ENCODE measurements at places on chromosomes 3 and 15. TPM values are rescaled to one million over a fixed set of nuclear protein-coding genes. Genes with fewer than 3 reads are reported as not detected.

Gene PLA2G4D
- total RNA-seq, result not detected

Gene TM4SF18
- total RNA-seq, result 0.39 TPM

Gene RPP25
- not detected for total RNA-seq

- no peak for DNase-seq
Observed at GRCh38 chr15:63839722-63840121, 6.0 kb upstream of the HERC1 start.

DNA sequence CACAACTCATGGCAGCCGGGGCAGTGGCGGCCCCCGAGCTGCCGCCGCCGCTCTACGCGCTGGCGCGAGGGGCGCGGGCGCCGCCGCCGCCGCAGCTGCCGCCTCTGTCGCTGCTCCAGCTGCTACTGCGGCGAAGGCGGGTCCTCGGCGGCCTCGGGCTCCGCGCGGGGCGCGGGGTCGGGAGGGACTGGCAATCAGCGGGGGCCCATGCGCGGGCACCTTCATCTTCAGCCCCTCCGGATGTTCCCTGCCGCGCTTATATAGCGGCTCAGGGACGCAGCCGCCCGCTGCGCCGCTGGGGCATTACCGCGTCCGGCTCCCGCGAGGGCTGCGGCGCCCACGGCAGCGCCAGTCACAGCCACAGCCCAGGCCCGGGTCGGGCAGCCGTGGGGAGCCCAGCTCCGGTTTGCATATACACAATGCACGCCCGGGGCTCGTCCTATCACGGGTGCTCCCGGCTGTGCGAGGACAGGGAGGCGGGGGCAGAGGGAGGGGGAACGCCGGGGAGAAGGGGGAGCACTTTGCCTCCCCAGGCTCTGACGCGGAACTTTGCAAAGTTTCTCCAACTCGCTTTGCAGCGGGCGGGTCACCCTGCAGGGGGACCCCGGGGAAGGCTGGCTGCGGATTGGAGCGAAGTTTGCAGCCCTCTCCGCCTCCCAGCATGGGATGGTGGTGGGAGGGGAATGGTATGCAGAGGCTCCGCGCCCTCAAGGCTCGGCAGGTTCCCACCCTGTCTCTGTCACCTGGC is at the start of gene VGLL3:
Gene VGLL3, minus strand, starts transcription at position 416 of the 748 bp plus-strand sequence. Its CDS starts 406 bp downstream, at position 10.
- peak; percentile 48 for DNase-seq

GRCh38 chr3:185744997-185745843 is 79.6 kb downstream of the IGF2BP2 start:
- peak; percentile 34 for DNase-seq

DNA sequence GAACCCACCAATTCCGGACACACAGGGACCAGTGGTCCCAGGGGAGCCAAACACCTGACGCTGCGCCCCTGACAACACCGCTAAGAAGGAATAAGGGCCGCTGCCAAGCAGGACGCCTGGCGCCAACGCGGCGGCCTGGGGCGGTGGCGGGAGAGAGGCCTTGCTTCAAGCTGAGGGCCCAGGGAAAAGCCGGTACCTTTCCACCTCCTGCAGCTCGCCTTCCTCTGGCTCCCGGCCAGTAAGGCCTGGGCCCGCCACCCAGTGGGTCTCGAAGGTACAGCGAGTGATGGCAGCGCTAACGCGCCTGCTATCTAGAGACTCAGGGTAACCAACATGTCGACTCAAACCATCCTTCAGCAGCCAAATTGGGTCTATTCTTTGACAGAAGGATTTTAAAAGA is 1074.1 kb downstream of the SI start:
- no peak for DNase-seq

DNA sequence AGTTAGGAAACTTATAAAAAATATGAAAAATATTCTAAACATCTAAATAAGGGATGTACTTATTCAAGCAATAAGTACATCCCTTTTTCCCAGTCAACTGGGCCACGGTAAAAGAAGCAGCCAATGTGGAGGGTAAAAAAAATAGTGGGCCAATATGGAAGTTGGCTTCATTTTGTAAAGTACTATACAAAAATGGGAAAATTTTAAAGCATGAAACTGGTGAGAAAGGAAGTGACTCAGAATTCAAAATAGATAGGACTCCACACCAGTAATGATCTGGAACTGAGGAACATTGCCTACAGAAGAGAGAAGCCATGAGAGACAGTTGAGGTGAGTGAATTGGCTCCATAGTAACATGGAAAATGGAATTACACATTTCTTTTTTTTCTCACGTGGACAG is 108.9 kb downstream of the FNDC3B start:
- no peak for DNase-seq

- DNase-seq, result peak; percentile 57
Observed at GRCh38 chr3:60403866-60404265, 847.4 kb downstream of the FHIT start.

Gene RAB6B
- 1.5 TPM for total RNA-seq

GRCh38 chr3:171184372-171184771 is 157.9 kb upstream of the SLC2A2 start:
- DNase-seq, result no peak

DNA sequence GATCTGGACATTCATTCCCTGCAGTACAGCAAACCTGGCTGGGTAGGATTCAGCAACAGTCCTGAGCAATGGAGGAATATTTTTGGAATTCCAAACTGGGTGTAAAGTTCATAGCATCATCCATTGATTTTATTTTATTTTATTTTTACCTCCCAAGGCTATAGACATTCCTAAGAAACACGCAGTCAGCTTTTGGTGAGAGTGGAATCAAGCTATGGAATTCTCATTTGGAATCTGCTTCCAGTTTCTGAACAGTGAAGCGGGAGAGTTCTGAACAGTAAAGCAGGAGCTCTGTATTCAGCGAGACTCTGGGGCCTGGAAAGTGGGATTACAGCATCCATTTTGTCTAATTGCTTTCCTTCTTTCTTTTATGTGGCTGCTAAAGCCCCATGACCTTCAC is 1.4 kb upstream of the PDZRN3 start:
- no peak for DNase-seq

Gene LAMB2
- 40.7 TPM for total RNA-seq

GRCh38 chr3:159763011-159763601 is 225.5 kb upstream of the IL12A start:
- peak; percentile 64 for DNase-seq

GRCh38 chr3:48835650-48836366 is 11.9 kb downstream of the PRKAR2A start:
- no peak for DNase-seq

Gene ALG1L2
- total RNA-seq, result not detected

GRCh38 chr15:32951736-32952464 is 234.1 kb downstream of the GREM1 start:
- DNase-seq, result no peak

Gene STARD9
- 0.70 TPM for total RNA-seq

- DNase-seq, result no peak
Observed at GRCh38 chr15:62517541-62517940, 352.5 kb upstream of the C2CD4B start.

Gene PDZRN3
- 3.4 TPM for total RNA-seq

- DNase-seq, result peak; percentile 80
Observed at GRCh38 chr3:10459954-10460754, 45.2 kb downstream of the ATP2B2 start.

DNA sequence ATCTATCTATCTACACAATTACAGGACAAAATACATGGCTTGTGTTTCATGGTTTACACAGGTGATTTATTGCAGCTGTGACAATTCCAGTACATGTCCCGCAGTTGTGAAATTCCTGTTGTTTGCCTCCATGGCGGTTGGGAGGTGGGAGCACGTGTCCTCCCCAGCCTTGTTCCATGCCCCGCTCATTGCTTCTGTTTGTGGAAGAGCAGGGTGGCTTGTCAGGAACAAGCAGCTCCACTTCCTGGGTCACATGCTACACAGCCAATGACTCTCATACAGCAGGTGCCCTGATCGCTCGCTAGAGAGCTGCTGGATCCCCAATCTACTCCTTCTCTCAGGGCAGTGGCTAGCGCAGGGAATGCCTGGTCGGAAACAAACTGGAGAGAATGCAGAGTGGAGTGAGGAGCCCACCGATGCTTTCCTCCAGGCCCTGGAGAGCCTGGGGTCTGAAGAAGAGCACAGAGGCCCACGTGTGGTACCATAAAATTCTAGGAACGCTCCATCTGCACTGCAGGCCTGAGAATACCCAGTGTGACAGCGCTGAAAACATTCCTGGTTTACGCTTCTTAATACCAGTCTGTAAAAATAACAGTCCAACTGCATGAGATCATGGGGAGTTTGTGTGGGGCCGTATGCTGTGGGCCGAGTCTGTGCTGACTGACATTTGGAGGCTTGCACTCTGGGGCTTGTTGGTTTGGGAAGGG is 270.6 kb upstream of the RGMA start:
- DNase-seq, result no peak

Gene PAQR5
- total RNA-seq, result 5.7 TPM

DNA sequence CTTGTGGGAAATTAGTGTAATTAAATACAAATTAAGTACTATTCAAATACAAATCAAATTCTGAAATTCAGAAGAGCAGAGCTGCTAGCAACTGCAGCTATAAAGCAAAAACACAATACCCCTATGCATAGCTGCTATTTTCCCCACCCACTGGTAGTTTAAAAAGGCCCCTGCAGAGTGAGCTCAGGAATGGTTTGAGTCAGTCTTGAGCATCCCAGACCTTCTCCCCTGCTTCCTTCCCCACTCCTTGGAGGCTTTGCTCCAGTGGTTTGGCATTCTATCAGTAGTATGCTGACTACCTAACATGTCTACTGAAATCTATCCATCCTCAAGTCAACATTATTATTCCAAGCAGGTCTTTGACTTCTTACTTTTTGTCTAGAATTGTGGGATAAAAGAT is 53.0 kb downstream of the EFHB start:
- no peak for DNase-seq

DNA sequence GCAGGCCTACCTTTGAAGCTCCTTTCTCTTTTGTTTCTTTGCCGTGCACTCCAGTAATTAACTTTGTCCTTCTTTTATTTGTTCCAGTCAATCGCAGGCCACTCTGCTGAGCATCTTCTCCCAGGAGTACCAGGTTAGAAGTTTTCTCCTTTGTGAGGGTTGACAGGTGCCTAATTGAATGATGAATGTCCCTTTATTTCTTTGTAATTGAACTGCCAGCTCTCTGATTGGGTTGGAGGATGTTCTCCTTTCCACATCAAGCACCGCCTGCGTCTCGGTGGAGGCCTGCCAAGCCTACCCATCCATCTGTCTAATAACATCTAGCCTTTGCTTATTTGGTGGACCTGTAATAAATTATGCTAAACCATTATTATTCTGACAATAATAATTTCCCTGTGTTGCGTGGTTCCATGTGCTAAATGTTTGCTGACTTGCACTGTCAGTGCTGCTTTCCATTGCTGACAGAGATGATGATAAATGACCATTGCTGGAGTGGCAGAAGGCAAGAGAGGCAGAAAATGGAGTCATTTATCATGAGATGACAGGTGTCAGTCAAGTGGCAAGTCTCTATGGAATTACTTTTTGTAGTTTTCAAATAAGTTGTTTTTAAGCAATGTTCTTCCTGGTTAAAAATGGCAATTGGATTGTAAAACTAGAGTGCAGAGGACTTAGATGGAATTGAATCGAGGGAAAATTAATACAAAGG is 64.9 kb downstream of the CDIN1 start:
- no peak for DNase-seq

Gene FYCO1
- 3.7 TPM for total RNA-seq

DNA sequence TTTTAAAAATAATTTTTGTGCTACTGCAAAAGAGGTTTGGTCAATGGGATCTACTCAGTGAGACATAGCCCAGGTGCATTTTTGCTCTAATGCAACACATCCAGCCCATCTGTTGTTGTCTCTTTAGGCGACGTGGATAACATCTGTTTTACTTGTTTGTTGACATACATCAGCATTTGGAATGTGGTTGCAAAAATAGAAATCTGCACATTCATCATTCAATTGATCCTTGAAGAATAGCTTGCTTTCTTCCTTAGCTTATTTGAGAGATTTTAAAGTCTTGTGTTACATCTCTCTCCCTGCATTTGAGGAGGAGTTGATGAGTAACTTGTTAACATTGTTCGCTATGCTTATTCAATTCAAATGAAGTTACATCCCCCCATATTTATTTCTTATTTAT is 1202.3 kb downstream of the NSUN3 start:
- no peak for DNase-seq

DNA sequence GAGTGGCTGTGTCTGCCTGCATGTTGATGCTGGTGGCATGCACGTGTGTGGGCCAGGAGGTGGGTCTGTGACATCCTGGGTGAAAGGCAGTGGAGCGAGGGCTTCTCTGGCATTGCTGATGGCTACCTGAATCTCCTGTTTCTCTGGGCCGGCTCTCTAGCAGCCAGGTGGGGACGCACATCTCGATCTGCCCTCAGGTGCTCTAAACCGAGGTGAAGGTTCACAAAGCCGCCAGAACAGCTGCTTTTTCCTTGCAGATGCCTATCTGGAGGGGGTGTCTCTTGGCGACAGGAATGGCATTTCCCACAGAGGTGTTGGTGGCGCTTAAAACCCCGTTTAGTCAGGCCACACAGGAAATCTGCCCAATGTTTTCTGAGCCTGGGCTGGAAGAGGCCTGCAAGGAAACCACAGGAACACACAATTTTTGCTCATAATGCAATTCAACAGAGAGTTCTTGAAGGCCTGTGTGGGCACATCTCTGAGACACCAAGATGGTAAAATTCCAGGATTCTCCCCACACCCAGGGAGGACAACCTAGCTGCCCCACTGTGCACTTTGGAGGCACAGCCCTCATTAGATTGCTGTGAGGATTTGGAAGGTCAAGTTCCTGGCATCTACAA is 11.9 kb downstream of the TMEM158 start:
- no peak for DNase-seq

DNA sequence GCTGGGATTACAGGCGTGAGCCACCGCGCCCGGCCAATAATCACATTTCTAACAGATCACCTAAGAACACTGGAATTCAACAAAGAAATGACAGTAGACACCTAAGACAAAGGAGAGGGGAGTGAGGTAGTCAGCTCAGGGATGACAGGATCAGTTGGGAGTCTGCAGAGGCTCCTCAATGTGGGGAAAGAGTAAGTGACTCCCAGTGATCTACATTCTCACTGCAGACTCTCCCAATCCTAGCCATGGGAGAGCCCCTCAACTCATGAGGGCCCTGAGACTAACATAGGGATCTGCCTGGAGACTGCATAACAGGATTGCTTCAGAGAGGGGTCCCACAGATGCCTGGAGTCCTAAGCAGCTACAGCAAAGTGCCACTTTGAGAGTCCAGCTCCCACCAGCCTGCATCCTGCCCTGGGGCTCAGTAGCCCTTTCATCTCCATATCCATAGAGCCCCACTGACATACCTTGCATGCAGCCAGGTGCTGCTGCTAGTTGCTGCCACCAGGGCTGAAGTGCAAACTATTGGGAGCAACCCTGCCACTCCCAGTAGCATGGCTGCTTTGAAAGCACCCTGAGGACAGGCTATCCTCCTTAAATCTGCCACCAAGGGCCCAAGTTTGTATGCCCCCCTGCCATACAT is 21.8 kb upstream of the PFN2 start:
- DNase-seq, result no peak

- no peak for DNase-seq
Observed at GRCh38 chr3:187367561-187368103, 553 bp upstream of the RTP4 start.

Gene LINGO1
- not detected for total RNA-seq

DNA sequence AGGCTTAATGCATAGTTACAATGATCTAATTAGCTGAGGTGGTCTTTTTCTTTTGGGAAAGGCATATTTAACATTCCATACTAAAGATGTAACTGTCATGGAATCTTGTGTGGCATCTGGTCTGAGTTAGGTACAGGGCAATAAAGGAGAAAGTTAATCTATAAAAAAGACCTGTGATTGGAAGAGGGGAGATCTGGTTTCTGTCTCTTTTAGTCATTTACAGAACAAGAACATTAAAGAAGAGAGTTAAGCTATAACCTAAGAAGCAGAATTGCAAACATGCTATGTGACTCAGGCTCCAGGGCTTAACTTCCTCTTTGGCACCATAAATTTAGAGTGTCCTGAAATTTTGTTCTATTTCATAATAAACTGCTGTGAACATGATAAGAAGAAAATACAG is 47.2 kb upstream of the MME start:
- no peak for DNase-seq

All from H4 (cell line).